Sciatic nerve (tissue), 2 donors: ENCODE measurements at places on chromosomes 5 and 9.
A peak's percentile ranks its signal among the peaks of the same experiment; 100 is the strongest.

DNA sequence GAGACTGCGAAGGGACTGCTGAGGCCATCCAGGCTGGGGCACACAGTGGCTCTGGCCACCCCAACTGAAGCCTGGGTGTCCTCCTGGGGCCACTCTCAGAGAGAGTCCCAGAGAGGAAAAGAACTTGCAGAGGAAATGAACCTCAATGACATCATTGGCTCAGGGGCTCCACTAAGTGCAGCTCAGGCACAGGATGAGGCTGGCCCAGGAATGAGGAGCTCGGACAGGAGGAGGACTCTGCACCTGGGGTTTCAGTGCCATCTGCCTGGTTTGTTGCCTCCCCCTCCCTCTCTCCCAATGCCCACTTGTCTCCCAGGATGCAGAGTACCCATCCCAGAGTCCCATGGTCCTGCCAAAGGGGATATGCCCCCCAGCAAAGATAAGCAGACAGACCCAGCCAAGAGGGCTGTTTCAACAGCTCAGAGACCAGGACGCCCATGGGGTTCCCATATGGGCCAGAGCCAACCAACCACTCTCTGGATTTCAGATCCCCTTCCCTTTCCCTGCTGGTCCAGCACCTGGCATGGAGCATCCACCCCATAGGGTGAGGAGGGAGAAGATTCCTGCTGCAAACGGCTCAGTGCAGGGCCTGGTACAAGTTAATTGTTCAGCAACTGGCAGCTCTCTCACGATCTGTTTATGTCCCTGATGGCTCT, 26.9 kb upstream of the OLFM1 start:
- peak; percentile 42 for DNase-seq

DNA sequence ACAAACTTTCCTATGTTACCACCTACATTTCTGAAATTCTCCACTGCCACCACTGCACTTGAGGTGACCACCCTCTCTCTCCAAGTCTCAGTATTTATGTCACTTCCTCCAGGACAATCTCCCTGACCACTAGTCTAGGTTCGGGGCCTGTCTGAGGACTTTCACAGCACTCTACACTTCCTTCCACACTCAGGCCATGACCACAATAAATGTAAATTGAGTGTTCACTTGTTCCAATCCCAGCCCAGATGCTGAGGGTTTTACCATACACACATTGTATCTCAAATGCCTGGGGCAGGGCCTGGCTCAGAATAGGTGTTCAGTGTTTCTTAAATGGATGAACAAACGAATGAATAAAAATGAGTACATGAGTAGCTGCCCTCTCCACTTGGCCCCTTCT, 26.9 kb upstream of the CCNG1 start:
- DNase-seq = no peak

GRCh38 chr5:116492016-116492623, 82.5 kb downstream of the SEMA6A start:
- DNase-seq = no peak

- no peak for DNase-seq
Observed at GRCh38 chr5:76277736-76278135, 125.3 kb upstream of the IQGAP2 start.

GRCh38 chr9:421896-422295, 207.2 kb downstream of the DOCK8 start:
- no peak for DNase-seq

DNA sequence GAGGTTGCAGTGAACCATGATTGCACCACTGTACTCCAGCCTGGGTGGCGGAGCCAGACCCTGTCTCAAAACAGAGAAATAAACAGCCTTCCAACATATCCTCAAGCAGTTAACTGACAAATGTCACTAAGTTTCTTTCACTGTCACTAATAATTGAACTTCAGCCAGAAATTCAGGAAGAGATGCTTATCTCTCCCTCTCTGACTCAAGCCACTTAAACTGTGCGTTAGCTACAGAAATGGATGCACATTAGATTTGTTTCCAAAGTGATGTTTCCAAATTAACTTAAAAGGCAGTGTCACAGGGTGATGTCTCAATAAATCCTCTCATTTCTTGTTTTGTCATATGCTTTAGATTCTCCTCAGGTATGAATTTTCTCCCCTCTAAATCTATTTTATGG, 164.9 kb downstream of the KDM4C start:
- no peak for DNase-seq

DNA sequence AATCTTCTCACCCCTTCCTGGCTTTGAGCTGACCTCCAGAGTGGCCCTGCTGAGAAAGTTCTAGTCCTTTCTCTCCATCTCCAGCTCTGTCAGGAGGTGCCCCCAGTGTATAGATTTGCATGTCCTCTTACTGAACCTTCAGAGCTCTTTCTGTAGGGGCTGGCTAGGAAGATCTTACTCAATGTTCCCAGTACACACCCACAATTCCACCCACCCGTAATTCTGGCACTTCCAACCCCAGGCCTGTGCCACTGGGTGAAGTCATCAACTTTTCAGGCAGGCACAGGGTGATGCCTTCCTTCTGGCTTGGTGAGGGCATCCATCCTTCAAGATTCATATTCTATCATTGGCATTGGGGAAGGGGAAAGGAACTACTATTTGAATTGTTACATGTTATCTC, 75.9 kb downstream of the ACER2 start:
- DNase-seq = no peak

GRCh38 chr5:172077664-172078425, 71.4 kb upstream of the FBXW11 start:
- DNase-seq = no peak

- no peak for DNase-seq
Observed at GRCh38 chr9:7067169-7067568, 309.4 kb downstream of the KDM4C start.

DNA sequence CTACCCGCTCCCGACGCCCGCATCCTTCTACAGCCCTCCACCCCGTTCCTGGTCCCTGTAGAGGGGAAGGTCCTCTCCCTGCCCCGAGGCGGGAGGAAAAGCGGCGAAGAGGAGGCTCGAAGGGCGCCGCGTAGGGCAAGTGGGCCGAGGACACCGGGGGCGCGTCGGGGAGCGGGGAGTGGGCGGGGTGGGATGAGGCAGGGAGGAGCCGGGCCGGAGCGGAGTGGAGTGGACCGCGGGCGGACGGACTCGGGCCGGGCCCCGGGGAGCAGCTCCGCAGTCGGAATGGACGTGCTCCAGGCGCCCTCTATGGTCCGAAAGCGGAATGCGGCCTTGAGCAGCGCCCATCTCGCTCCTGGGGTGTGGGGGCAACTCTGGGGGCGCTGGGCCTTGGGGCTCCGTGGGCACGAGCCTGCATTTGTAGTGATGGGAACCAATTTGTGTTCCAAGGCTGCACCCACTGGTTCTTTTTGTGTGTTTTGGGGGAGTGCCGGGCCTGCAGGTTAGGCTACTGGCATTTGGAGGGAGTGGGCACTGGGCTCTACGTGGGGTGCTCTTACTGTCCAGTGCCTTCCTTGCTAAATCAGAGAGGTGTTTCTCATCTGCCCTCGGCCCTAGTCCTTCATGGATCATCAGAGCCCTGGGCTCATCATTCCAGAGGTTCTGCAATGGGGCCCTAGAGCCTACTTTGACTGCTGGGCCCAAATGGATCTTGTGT, 7.3 kb downstream of the IRX1 start:
- DNase-seq = peak; percentile 66

DNA sequence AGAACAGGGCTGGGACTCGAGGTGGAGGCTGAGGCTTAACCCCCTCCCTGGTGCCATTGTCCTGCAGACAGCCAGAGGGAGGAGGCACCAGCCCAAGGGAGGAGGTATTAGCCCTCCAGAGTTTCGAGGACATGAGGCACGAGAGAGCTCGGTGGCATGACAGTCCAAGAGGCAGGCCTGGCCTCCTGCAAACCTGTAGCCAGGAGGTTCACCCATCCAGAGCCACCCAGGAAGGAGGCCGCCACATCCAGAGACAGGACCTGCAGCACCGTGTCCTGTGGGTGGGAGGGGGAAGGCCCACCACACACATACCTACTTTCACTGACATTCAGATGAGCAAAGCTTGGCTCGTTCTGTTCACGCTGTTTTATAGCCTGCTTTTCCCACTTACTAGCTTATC, 75.2 kb upstream of the ADAMTS2 start:
- no peak for DNase-seq

DNA sequence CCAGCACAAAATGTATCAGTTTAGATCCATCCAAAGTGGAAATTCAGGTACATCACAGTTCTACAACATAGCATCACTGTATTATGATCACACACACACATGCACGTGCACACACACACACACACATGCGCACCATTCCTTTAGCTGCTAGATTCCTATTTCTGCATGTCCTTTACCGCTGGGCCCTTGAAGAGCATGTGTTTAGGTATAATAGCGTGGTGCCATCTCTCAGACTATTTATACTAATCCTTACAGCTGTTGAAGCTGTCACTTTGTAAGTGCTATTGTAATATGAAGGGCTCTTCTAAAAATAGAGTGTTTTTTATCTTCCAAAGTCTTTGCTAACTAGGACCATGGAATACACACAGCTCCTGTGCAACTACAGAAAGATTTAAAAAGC, 308.8 kb upstream of the TRPC7 start:
- DNase-seq = no peak

DNA sequence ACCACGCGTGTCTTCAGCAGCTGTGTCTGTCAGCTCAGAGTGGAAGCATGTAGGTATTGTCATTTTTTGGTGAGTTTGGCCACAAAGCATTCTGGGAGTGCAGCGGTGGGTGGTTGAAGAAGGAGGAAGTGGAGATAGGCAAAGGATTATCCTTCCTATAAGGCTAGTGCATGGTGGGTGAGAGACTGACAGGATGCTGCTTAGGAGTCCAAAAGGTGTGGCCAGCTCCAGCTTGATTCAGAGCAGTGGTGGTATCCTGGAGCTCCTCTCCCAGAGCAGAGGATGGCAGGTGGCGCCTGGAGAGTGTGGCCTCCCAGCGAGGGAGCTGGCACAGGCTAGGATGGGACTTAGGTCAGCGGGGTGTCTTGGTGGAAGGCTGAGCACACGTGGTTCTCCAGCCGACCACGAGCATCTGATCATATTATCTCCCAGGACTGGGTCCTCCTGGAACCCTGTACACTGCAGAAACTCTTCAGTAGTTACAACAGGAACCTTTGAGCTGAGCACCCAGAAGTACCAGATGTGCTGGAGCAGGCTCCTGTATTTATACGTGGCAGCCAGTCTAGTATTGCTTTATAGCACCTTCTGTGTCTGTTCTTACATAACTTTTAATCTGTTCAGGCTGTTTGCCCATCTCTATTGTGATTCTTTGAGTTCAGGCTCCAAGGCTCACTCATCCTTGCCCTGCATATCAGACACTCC, 29.6 kb downstream of the MAML1 start:
- DNase-seq = no peak

DNA sequence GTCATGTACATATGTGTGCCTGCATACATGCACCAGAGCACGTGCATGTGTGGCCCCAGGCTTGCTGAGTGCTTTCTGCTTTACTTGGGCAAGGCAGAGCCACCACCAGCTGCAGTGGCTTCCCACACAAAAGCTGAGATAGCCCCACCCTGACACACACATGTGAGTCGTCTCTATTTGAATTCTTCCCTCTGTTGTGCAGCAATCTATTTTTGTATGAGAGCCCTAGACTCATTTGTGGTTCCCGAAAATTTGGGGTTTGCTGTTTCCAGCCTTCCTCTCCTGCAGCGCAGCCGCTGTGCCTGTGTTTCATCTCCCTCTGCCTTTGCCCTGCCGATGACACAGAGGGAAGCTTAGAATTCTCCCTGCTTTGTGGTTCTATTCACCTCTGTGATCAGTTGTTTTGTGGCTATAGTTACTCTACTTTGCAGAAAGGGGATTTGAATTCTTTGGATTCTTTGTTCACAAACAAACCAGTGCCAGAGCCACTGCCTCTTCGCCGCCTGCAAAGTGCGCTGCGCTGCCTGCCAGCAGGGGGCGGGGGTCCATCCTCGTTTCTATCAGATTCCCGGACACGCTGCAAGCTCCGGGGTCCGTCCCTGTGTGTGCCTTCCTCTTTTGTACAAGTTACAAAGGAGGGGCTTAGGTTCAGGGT, 95.8 kb upstream of the DAP start:
- peak; percentile 74 for DNase-seq

GRCh38 chr5:59685191-59685530, 208.4 kb downstream of the PDE4D start:
- no peak for DNase-seq

GRCh38 chr5:141742866-141743851, 61.1 kb upstream of the ARAP3 start:
- DNase-seq = no peak

GRCh38 chr9:34409154-34409553, 32.5 kb upstream of the MYORG start:
- no peak for DNase-seq

- DNase-seq = no peak
Observed at GRCh38 chr9:98491828-98492227, 216.9 kb downstream of the GABBR2 start.

- DNase-seq = peak; percentile 78
Observed at GRCh38 chr5:1111727-1112289, at the start of gene SLC12A7. Gene SLC12A7, minus strand, starts transcription at chr5:1112063. Its CDS starts 72 bp downstream, at chr5:1111991.

GRCh38 chr9:84781458-84781857, 111.9 kb downstream of the NTRK2 start:
- DNase-seq = no peak

GRCh38 chr9:120711354-120711753, 2.9 kb downstream of the MEGF9 start:
- no peak for DNase-seq

DNA sequence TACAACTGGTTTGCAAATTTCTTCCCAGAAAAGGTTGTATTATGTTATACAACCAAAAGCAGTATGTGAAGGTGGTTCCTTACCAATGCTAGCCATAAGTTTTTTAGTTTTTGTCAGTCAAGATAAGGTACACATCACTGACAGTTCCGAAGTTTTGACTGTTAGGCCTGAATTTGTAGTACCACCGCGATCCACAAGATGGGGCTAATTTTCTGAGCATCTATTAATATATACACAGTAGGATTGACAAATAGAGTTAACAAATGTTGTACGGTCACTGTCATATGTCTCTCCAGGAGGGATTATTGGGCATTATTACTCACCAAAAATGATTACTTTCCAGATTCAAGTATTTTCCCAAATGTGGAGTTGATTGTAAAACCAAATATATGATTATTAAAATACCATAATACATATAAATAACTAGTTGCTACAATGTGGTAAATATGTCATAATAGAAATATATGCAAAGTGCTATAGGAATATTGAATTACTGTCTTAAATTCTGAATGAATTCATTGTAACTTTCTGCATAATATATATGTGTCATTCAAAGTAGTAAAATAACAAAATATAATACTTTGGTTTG, 28.4 kb upstream of the LRRC19 start:
- peak; percentile 75 for DNase-seq

- DNase-seq = no peak
Observed at GRCh38 chr5:19565466-19565865, 422.5 kb downstream of the CDH18 start.

- DNase-seq = no peak
Observed at GRCh38 chr5:96048763-96049162, 87.1 kb upstream of the ELL2 start.

GRCh38 chr5:151772846-151773561, 1.2 kb downstream of the G3BP1 start:
- DNase-seq = no peak

- DNase-seq = no peak
Observed at GRCh38 chr9:94843134-94843533, 116.6 kb downstream of the AOPEP start.

GRCh38 chr5:1543398-1544293, 19.9 kb upstream of the LPCAT1 start:
- peak; percentile 42 for DNase-seq

- DNase-seq = no peak
Observed at GRCh38 chr5:142978726-142979125, 208.5 kb downstream of the ARHGAP26 start.

- DNase-seq = no peak
Observed at GRCh38 chr9:75798505-75798904, 92.0 kb upstream of the PCSK5 start.
